NCI-H510A (cell line): ENCODE measurements at places on chromosomes 5 and 9.

GRCh38 chr9:11233696-11234095 lies 620.9 kb upstream of the PTPRD start:
- peak; percentile 36 for DNase-seq

- no peak for DNase-seq
Observed at GRCh38 chr9:131410044-131410491, 16.2 kb downstream of the PRRC2B start.

DNA sequence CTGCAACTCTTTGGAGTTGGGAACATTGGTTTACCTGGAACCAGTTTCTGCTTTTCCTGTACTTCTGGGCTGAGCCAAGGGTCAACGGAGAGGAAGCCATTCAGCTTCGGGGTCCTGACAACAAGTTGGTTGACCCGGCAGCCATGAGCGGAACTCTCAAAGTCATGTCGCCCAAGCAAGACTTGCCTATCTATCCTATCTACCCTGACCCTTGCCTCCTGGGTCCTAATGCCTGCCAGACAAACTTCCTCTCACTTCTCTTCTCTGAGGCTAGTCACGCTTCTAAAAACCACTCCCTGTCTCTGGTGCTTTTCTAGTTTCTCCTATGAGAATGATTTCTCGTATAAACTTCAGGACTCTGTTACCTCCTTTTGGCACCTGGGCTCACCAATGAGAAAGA lies 44.7 kb upstream of the CRHBP start:
- no peak for DNase-seq

DNA sequence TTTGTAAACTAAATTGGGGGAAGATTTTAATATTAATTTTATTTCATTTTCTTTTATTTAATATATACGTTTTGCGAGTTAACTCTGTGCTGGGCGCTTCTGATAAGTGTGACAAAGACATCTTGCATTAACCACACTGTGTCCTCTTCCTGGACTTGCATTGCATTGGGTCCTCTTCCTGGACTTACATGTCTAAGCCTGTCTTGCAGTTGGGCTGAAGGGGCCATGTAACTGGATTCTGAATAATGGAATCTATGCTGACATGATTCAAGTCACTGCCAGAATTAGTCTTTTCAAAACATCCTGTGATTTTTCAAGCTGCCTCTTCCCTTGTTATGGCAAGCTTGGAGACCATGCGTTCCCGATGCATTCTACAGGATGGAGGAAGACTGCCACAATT lies 122.6 kb downstream of the TRIM32 start:
- DNase-seq, result no peak

- DNase-seq, result no peak
Observed at GRCh38 chr5:56910210-56910965, 992 bp downstream of the SETD9 start.

GRCh38 chr9:350384-350783 lies 135.7 kb downstream of the DOCK8 start:
- no peak for DNase-seq

DNA sequence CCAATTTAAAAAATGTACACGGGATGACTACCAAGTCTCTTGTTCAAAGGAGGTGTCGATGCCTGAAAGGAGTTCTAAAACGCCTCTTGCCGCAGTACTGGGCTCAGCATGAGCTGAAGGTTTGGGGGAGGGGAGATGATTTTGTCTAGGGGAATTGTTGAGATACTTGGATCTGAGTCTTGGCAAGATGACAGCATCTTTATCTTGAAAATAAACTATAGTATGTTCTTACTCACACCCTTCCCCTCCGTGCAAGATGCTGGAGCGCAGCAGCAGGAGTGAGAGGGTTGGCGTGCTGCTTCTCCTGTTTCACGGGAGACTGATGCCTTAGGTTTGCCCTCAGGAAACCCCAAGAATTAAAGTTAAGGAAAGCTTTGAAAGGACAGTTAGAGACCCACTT lies 47.3 kb downstream of the FAM78A start:
- DNase-seq, result no peak

GRCh38 chr5:5374009-5374715 lies 48.3 kb upstream of the ICE1 start:
- DNase-seq, result no peak

DNA sequence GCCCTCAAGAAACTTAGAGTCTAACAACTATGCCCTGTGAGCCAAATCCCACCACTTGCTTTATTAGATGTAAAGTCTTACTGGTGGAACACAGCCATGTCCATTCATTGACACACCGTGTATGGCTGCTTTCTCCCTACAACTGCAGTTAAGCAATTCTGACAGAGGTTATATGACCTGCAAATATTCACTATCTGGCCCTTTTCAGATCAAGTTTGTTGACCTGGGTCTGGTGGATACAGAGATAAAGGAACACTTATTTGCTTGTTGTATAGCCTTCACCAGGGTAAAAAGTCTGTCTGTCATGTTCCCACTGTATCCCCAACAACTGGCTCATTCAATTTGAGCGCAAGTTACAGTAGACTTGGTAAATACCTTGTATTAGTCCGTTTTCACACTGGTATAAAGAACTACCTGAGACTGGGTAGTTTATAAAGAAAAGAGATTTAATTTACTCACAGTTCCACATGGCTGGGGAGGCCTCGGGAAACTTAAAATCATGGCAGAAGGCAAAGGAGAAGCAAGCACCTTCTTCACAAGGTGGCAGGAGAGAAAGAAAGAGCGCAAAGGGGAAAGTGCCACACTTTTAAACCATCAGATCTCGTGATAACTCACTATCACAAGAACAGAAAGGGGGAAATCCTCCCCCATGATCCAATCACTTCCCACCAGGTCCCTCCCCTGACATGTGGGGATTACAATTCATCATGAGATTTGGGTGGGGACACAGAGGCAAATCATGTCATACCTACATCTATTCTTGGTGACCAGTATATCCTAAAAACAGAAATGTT lies 27.9 kb downstream of the DEPDC1B start:
- no peak for DNase-seq

- no peak for DNase-seq
Observed at GRCh38 chr5:2087980-2088379, 205.3 kb upstream of the IRX4 start.

GRCh38 chr5:150464554-150465012 lies 15.0 kb upstream of the RPS14 start:
- DNase-seq, result no peak

GRCh38 chr5:154138701-154139100 lies 51.8 kb upstream of the GALNT10 start:
- no peak for DNase-seq

- DNase-seq, result no peak
Observed at GRCh38 chr5:35771300-35771699, 85.4 kb upstream of the IL7R start.

GRCh38 chr5:57828221-57828620 lies 345.6 kb upstream of the ACTBL2 start:
- DNase-seq, result no peak

GRCh38 chr9:103301051-103301450 lies 305.9 kb downstream of the CYLC2 start:
- DNase-seq, result no peak

DNA sequence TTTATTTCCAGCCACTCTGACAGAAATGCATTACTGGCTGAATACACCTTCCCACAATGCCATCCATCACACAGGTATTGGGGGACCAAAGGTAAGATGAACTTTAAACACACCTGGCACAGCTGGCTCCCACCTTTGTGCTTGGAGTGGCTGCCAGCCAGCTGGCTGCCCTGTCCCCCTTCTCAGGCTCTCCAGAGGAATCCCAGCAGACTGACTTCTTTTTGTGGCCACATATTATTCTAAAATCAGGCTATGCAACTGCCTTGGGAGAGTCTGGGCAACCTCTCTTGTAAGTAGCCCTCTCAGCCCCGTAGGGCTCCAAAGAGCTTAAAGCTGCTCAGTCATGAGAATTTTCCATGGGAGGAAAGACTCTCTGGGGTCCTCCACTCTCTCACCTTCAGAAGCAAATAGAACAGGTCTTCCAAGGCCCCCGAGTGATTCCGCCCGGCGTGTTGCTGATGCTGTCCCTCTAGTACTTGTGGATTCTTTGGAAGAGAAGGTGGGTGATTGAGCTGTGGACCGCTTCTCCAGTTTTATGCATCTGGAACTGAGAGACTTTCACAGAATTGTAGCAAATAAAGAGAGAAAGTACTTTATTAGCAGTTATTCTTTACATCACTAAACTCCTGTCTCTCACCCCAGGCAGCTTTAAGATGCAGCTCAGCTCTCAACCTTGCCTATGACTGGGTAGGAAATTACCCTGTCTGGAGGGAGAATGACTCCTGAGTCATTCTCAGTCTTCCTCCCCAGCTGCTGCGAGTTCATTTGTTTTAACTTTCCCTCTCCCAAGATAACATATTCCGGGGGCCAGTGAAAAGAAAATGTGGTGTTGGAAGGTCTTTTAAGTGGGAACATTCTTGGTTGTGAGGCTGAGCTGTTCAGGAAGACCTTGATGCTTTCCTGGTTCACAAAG lies 159.4 kb upstream of the PITX1 start:
- DNase-seq, result no peak

DNA sequence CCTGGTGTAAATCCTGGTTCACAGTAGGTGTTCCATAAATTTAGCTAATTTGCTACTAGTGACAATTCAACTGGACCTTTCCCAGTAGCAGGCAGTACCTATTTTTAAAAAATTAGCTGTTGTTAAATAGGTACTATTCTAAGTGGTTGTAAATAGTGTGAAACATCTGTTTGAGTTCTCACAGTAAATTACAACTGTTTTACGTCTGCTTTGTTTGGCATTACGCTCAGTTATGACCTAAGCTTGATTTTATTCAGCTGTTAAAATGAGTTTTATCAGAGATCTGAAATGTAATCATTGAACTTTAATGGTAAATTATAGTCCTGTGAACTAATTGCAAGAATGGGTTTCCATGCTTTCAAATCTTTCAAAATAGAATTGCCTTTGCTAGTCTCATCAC lies 93.9 kb downstream of the GPBP1 start:
- DNase-seq, result no peak

- DNase-seq, result no peak
Observed at GRCh38 chr5:142777850-142778249, 7.7 kb downstream of the ARHGAP26 start.

DNA sequence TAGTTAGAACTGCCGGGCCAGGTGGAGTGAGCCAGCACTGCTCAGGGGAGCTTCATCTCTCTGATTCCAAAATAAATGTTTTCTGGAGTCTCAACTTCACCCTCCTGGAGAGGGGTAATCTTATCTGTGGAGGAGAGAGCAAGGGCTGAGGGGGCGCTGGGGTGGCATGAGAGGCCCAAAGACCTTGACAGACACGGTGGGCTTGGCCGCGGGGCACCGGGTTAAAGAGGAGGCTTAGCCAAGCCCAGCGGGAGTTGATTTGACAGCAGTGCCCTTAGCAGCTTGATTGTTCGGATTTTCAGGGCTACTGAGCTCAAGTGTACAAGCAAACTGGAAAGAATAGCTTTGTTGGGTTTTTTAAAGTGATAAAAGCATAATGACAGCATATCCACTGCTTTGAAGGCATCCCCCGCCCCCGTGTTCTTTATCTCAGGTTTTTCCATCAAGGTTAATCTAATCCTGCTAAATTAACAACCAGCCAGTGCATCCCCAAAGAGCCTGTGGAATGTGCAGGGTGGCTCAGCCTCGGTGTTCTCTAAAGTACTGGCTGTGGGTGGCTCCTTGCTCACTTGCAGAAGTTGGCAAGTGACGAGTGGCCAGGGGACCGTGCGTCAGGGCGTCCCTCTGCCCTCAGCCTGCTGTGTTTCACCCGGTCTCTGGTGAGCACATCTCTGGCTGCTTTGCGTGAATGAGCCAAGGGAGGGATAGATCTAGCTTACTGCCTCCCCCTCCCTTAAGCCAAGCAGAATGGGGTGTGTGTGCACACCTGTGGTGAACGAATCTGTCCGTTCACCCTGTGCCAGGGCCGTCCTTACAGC lies 5.5 kb downstream of the QRFP start:
- no peak for DNase-seq

GRCh38 chr5:90930062-90930461 lies 371.5 kb downstream of the ADGRV1 start:
- DNase-seq, result no peak

DNA sequence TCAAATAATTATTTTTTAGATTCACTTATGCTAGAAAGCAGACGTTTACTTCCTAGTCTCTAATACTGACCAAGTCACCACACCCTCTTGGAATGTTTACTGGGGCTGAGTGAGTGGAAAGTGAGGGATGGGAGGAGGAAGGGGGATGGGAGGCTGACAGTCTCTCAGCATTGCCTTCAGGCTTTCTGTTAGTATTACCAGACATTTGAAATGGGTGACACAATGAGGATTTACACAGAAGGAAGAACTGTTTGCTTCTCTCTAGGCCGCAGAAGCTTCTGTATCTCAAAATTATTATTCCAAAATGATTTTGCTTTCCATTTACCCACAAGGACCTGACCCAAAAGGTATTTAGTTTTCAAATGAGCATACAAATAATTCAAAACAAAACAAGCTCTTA lies 232.8 kb upstream of the ZNF608 start:
- DNase-seq, result no peak

DNA sequence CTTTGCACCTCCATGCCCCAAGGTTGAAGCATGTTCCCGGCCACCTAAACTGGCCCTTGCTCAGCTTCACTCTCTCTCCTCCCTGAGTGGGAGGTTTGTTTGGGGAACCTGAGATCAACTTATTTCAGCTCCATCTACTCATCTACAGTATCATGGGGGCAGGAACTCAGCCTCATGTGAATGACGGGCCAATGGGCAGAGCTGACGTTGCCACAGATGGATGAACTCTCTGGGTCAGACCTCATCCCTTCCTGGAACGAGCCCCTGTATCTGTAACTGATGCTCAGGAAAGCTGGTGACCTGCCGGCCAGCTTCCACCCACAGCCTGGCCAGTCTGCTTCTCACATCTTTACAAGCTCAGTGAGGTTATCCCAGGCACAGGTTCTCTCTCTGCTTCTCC lies 369.6 kb downstream of the IRX2 start:
- no peak for DNase-seq

GRCh38 chr5:66927140-66927539 lies 269.5 kb downstream of the CD180 start:
- no peak for DNase-seq

DNA sequence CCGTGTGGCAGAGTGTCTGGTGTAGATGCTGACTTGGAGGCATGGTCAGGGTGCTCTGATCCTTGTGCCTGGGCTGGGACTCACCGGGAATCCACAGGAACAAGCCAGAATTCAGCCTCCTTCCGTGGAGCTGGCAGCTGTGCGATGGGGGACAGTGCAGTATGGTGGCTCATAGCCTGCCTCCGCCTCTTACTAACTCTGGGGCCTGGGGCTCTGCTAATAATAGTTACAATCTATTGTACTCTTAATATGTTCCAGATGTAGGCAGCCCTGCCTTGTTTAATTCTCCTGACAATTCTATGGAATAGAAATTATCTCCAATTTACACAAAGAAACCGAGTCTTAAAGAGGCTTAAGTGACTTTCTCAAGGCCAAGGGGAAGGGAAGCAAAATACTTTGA lies 77.6 kb downstream of the PCDH1 start:
- DNase-seq, result no peak
